ENCODE measurements at places on chromosomes 2 and 18. TPM values are rescaled to one million over a fixed set of nuclear protein-coding genes. Genes with fewer than 3 reads are reported as not detected.
A peak's percentile ranks its signal among the peaks of the same experiment; 100 is the strongest.

- peaks cover 15% of the 10 kb centered on the region for H3K4me1 ChIP-seq
- no peak overlapping the region for H3K27ac ChIP-seq
- H3K4me3 ChIP-seq: no peak overlapping the region
- DNase-seq: peak; percentile 75
These were observed 179.7 kb downstream of the ANAPC1 start for GRCh38 chr2:111704246-111704645.

- no peak overlapping the region for H3K4me3 ChIP-seq
- H3K4me1 ChIP-seq: peaks cover 35% of the 10 kb centered on the region
- no peaks in the 10 kb centered on the region for H3K27me3 ChIP-seq
- DNase-seq: no peak
- H3K36me3 ChIP-seq: peaks cover 11% of the 10 kb centered on the region
These were observed 48.5 kb downstream of the ZNF516 start for GRCh38 chr18:76446321-76447257.

- H3K4me3 ChIP-seq: no peak overlapping the region
- H3K4me1 ChIP-seq: no peaks in the 10 kb centered on the region
- DNase-seq: no peak
- H3K27ac ChIP-seq: no peak overlapping the region
- H3K36me3 ChIP-seq: no peaks in the 10 kb centered on the region
These were observed 9.8 kb downstream of the TRAK2 start for GRCh38 chr2:201441409-201441808.

DNA sequence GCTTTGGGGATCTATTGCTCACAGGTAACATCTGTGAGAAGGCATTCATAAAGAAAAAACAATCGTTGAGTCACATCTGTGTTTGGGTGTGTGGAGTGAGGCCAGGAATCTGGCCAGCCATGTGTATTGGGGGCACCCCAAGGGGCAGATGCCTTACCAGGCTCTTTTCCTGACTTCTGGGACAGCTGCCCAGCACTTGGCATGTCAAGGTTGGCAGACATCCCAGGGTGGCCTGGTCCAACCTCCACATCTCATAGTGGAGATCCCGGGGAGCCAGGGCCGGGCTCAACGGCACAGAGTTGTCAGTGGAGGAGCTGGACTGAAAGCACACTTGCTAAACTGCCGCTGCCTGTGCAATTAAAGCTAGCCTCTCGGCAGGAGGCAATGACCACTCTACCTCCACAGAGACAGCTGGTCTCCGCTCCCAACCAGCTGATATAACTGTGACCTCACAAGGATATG, 75.3 kb upstream of the MGAT4A start:
- H3K36me3 ChIP-seq: no peaks in the 10 kb centered on the region
- H3K4me3 ChIP-seq: no peak overlapping the region
- H3K4me1 ChIP-seq: no peaks in the 10 kb centered on the region

GRCh38 chr2:213234641-213235040, 49.6 kb upstream of the SPAG16 start:
- H3K27ac ChIP-seq: no peak overlapping the region
- no peak overlapping the region for H3K4me3 ChIP-seq
- H3K4me1 ChIP-seq: peaks cover 8% of the 10 kb centered on the region
- no peaks in the 10 kb centered on the region for H3K36me3 ChIP-seq

DNA sequence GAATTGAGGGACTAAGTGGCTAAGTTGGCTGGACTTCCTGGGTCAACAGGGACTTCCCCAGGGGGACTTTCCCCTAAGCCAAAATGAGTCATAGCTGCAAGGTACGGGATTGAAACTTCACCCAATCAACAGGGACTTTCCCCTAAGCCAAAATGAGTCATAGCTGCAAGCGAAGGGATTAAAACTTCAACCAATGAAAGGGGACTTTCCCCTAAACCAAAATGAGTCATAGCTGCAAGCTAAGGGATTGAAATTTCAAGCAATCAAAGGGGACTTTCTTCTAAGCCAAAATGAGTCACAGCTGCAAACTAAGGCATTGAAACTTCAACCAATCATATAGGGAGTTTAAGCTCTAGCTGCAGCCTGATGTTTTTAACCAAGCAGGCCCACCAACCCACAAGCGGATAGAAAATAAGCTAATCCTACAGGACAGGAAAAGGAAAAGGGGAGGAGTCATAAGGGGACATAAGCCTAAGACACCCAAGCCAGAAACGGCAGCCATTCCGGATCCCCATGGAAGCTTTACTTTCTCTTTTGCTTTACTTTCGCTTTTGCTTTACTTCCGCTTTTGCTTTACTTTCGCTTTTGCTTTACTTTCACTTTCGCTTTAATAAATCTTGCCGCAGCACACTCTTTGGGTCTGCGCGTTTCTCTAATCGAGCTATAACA, 1375.4 kb upstream of the CELF4 start:
- no peak overlapping the region for H3K27ac ChIP-seq
- no peaks in the 10 kb centered on the region for H3K4me1 ChIP-seq
- H3K27me3 ChIP-seq: no peaks in the 10 kb centered on the region
- no peaks in the 10 kb centered on the region for H3K36me3 ChIP-seq

GRCh38 chr2:19700861-19701585, 200.8 kb downstream of the TTC32 start:
- no peaks in the 10 kb centered on the region for H3K4me1 ChIP-seq
- peak; percentile 18 for DNase-seq
- no peak overlapping the region for H3K4me3 ChIP-seq
- peaks cover 2% of the 10 kb centered on the region for H3K27me3 ChIP-seq
- H3K36me3 ChIP-seq: no peaks in the 10 kb centered on the region

- DNase-seq: no peak
- no peak overlapping the region for H3K27ac ChIP-seq
- H3K4me1 ChIP-seq: no peaks in the 10 kb centered on the region
- H3K4me3 ChIP-seq: no peak overlapping the region
These were observed 4.3 kb downstream of the MCEE start for GRCh38 chr2:71125506-71126294.

GRCh38 chr2:201233812-201234662, 26.3 kb upstream of the CASP8 start:
- no peak overlapping the region for H3K4me3 ChIP-seq
- H3K27ac ChIP-seq: no peak overlapping the region

DNA sequence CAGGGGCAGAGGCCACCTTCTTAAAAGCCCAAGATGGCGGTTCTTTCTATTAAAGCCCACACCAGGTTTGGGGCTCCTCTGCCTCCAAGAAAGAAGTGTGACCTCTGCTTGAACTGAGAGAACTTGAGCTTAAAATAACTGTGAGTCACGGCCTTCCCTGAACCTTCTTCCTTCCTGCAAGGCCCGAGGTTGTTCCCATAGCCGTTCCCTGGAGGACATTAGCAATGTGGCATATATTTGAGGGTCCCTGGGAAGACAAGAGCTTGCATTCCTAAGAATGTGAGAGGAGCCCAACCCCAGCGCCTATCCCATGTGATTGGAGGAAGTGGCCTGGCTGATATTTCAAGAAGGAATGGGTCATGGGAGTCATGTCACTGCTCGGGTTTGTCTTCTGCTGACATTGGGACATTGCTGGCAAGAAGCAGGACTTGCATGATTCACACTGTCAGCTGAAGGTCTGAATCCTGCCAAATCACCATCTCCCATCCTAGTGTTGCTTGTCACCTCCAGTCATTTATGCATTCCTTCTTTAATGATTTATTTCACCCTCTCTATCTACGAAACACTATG, 168.1 kb downstream of the TRIB2 start:
- H3K27ac ChIP-seq: no peak overlapping the region
- peaks cover 6% of the 10 kb centered on the region for H3K4me1 ChIP-seq
- DNase-seq: peak; percentile 54
- H3K4me3 ChIP-seq: no peak overlapping the region

GRCh38 chr2:130936451-130936850, 99.7 kb downstream of the ARHGEF4 start:
- H3K27ac ChIP-seq: no peak overlapping the region
- H3K4me1 ChIP-seq: no peaks in the 10 kb centered on the region
- H3K4me3 ChIP-seq: no peak overlapping the region

DNA sequence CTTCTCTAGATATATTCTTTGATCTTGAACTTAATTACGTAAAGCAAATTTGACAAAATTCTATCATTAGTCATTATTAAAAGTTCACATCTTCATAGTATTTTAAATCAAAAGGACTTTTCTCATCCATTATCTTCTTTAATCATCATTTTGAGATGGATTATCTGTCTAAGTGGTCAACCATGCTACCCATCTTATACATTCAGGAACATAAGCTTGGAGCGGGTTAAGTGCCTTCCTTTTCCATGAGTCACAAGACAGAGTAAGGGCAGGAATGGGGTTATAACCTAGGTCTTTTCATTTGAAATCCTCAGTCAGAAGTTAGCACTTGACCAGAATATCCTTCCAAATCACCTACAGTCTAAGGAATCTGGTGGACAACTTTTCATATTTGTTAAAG, 297.1 kb downstream of the TCF4 start:
- H3K36me3 ChIP-seq: peaks cover 1% of the 10 kb centered on the region
- H3K27ac ChIP-seq: no peak overlapping the region
- DNase-seq: peak; percentile 29

GRCh38 chr2:145751155-145751554, 1231.2 kb upstream of the ZEB2 start:
- H3K27ac ChIP-seq: no peak overlapping the region
- no peak overlapping the region for H3K4me3 ChIP-seq
- DNase-seq: no peak
- no peaks in the 10 kb centered on the region for H3K36me3 ChIP-seq
- H3K27me3 ChIP-seq: no peaks in the 10 kb centered on the region

- DNase-seq: no peak
- H3K4me1 ChIP-seq: no peaks in the 10 kb centered on the region
- no peak overlapping the region for H3K4me3 ChIP-seq
- no peak overlapping the region for H3K27ac ChIP-seq
- peaks cover 14% of the 10 kb centered on the region for H3K36me3 ChIP-seq
These were observed 83.5 kb downstream of the NCKAP1 start for GRCh38 chr2:182954789-182955188.

DNA sequence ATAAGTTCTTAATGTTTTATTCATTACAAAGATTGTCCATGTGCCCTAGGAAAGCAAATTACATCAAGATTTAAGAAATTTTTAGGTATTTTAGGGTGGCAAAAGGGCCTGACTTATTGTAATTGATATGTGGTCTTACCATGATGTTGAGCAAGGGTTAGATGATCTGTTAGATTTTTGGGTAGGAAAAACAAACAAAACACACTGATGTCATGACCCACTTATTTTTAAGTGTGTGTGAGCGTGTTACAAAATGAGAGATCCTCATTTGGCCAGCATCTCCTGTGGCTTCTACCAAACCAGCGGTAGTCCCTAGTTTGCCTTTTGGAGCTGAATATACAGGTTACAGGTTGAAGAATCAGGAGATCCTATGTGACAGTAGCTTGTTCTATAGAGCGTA, 89.8 kb upstream of the ITGB6 start:
- no peak for DNase-seq
- H3K36me3 ChIP-seq: peaks cover 36% of the 10 kb centered on the region
- no peak overlapping the region for H3K27ac ChIP-seq

- no peaks in the 10 kb centered on the region for H3K36me3 ChIP-seq
- DNase-seq: no peak
- H3K4me3 ChIP-seq: no peak overlapping the region
- peaks cover 3% of the 10 kb centered on the region for H3K4me1 ChIP-seq
- H3K27ac ChIP-seq: no peak overlapping the region
These were observed 11.2 kb downstream of the RUFY4 start for GRCh38 chr2:218079943-218080913.

- H3K4me1 ChIP-seq: no peaks in the 10 kb centered on the region
- H3K36me3 ChIP-seq: no peaks in the 10 kb centered on the region
- H3K27me3 ChIP-seq: peaks cover 5% of the 10 kb centered on the region
- no peak overlapping the region for H3K27ac ChIP-seq
These were observed 12.9 kb upstream of the ANKRD53 start for GRCh38 chr2:70965506-70965905.

GRCh38 chr2:188725746-188726360, 248.3 kb upstream of the COL3A1 start:
- no peaks in the 10 kb centered on the region for H3K4me1 ChIP-seq
- no peak overlapping the region for H3K4me3 ChIP-seq
- no peaks in the 10 kb centered on the region for H3K27me3 ChIP-seq
- no peak overlapping the region for H3K27ac ChIP-seq
- peak; percentile 73 for DNase-seq

GRCh38 chr2:144511226-144511810, 8.6 kb downstream of the ZEB2 start:
- H3K4me1 ChIP-seq: peaks cover 30% of the 10 kb centered on the region
- H3K27me3 ChIP-seq: no peaks in the 10 kb centered on the region
- H3K27ac ChIP-seq: peak overlapping the region; percentile 60
- no peaks in the 10 kb centered on the region for H3K36me3 ChIP-seq
- peak overlapping the region; percentile 9 for H3K4me3 ChIP-seq
- DNase-seq: no peak

GRCh38 chr2:82120115-82120514, 1815.6 kb upstream of the LRRTM1 start:
- H3K4me3 ChIP-seq: no peak overlapping the region
- no peaks in the 10 kb centered on the region for H3K4me1 ChIP-seq
- DNase-seq: no peak
- H3K27me3 ChIP-seq: no peaks in the 10 kb centered on the region
- no peaks in the 10 kb centered on the region for H3K36me3 ChIP-seq

- peaks cover 9% of the 10 kb centered on the region for H3K27me3 ChIP-seq
- H3K36me3 ChIP-seq: no peaks in the 10 kb centered on the region
- DNase-seq: no peak
These were observed 223.6 kb upstream of the SIX2 start for GRCh38 chr2:45232818-45233217.

- H3K4me1 ChIP-seq: peaks cover 10% of the 10 kb centered on the region
- H3K27ac ChIP-seq: no peak overlapping the region
- DNase-seq: peak; percentile 99
- H3K4me3 ChIP-seq: no peak overlapping the region
These were observed 191.2 kb upstream of the NABP1 start for GRCh38 chr2:191486584-191487320.

GRCh38 chr2:164697688-164698461, 76.6 kb upstream of the GRB14 start:
- no peaks in the 10 kb centered on the region for H3K36me3 ChIP-seq
- H3K27ac ChIP-seq: no peak overlapping the region
- DNase-seq: no peak
- no peaks in the 10 kb centered on the region for H3K4me1 ChIP-seq
- H3K4me3 ChIP-seq: no peak overlapping the region

GRCh38 chr2:142603759-142604158, 273.7 kb upstream of the KYNU start:
- H3K27me3 ChIP-seq: no peaks in the 10 kb centered on the region
- H3K4me3 ChIP-seq: no peak overlapping the region
- no peaks in the 10 kb centered on the region for H3K36me3 ChIP-seq
- DNase-seq: no peak
- peaks cover under 1% of the 10 kb centered on the region for H3K4me1 ChIP-seq
- H3K27ac ChIP-seq: no peak overlapping the region

The FIGN gene
- total RNA-seq: 0.90 TPM

The RNF152 gene
- total RNA-seq: 18.9 TPM

The ESPNL gene
- total RNA-seq: 1.4 TPM

The HS1BP3 gene
- 9.0 TPM for total RNA-seq

The SERPINB13 gene
- total RNA-seq: not detected

The TGFA gene
- total RNA-seq: not detected

The C2orf66 gene
- not detected for total RNA-seq

The CRYGD gene
- total RNA-seq: not detected

The CSRNP3 gene
- 0.72 TPM for total RNA-seq

The PCBP1 gene
- 33.6 TPM for total RNA-seq

The CNRIP1 gene
- 25.6 TPM for total RNA-seq

The FEV gene
- not detected for total RNA-seq
